ENCODE measurements at places on chromosomes 4 and X.

- DNase-seq, result no peak
Observed at GRCh38 chrX:87434618-87435017, 83.0 kb upstream of the KLHL4 start.

GRCh38 chr4:126991965-126992364 lies 640.8 kb upstream of the INTU start:
- peak; percentile 68 for DNase-seq

DNA sequence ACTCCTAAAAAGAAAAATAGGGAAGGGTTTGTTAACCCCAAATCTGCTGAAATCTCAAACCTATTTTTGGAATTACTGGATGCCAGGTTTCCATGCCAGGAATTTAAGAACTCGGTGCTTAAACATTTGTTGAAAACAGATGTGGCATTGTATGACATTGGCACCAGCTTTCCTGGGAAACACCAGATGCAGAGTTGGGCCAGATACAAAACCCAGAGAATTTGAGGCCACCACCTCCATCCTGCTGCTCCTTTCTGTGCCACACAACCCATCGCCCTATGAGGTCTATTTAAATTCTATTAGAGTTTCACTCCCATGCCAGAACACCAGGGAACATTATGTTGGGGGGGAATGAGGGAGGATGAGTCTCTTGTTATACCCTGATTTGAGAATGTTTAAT lies 71.7 kb downstream of the ARAP2 start:
- no peak for DNase-seq

- DNase-seq, result no peak
Observed at GRCh38 chr4:88720451-88721428, 23.1 kb upstream of the NAP1L5 start.

DNA sequence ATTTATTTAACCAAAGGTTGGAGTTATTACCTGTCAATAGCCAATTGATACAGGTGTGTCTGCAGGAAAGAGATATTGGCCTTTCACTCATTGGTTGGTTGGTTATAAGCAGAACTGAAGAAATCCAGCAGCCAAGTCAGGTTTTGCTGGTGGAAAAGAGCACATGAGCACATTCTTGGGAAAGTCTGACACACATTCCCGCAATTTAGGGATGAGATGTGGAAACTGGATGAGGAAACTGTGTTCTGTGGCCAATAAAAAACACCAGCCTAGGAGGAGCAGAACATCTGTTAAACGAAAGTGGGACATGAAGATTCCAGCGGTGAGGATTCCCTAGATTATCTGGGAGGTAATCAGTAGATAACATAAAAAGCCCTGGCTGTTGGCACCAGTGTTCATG lies 567.4 kb upstream of the CPEB2 start:
- DNase-seq, result no peak

DNA sequence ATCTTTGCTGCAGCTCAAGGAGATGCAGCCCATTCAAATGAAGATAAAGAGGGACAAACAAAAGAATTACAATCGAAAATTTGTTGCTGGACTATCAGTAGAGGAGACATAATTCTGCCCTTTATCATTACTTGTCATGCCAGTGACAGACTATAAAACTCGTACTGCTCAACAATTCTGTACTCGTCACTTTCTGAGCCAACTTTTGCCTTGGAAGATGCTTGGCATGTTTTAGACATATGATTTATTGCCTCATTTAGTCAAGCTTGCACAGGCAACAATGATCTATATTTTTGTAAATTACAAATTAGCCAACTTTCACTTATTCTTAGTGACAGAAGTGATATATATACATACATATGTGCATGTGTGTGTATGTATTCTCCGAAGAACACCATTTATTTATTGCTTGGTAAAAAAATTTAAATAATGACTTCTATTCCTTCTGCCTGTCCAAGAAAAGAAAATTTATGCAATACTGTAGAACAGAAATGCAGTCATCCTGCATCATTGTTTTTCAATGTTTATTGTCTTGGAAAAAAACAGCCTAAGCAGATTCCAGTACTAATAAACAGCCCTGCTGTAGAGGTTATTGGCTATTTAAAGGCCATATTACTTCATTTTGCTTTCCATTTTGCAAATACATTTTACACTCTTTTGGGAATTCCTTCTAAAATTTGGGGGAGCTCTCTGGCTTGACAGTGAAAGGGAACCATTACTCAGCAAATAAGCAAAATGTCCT lies 374.9 kb upstream of the GALNT7 start:
- DNase-seq, result no peak

GRCh38 chr4:7422151-7422897 lies 12.4 kb downstream of the PSAPL1 start:
- no peak for DNase-seq

DNA sequence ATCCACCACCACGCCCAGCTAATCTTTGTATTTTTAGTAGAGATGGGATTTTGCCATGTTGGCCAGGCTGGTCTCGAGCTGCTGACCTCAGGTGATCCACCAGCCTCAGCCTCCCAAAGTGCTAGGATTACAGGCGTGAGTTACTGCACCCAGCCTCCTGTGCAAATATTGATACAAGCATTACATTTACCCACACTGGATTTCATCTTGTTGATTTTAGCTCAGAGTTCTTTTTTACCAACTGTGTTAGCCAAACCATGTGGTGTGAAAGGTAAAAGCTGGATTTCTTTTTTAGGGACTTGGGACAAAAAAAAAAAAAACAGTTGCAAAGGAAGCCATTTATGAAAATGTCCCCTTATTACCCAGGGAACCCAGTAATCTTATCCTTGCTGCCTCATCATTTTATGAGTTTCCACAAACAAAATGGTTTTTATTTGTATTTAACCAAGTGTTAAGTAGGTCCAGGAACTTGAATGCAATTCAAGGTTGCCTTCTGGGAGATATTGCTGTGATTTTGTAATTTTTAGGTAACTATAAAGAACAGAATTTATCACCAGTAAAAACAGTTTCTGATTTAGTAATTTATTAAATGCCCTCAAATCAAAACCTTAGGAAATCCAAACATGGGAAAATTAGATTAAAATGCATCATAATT lies 202.5 kb downstream of the PALLD start:
- no peak for DNase-seq

DNA sequence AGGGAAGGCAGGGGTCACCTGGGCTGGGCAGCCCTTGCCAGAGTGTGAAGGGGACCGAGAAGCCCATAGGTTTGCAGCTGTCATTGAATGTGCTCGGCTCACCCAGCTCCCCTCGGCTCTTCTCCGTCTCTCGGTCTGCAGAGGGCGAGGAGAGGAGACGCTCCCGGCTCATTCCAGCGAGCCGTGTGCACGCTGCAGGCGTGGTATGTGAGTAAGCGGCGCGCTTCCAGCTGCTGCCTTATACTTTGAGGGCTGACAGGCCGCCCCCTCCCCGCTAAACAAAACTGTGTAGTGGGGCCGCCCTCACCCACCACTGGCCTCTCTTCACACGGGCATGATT lies 23.0 kb upstream of the BCORL1 start:
- DNase-seq, result no peak

GRCh38 chr4:119774840-119775239 lies 146.2 kb upstream of the PDE5A start:
- DNase-seq, result no peak

DNA sequence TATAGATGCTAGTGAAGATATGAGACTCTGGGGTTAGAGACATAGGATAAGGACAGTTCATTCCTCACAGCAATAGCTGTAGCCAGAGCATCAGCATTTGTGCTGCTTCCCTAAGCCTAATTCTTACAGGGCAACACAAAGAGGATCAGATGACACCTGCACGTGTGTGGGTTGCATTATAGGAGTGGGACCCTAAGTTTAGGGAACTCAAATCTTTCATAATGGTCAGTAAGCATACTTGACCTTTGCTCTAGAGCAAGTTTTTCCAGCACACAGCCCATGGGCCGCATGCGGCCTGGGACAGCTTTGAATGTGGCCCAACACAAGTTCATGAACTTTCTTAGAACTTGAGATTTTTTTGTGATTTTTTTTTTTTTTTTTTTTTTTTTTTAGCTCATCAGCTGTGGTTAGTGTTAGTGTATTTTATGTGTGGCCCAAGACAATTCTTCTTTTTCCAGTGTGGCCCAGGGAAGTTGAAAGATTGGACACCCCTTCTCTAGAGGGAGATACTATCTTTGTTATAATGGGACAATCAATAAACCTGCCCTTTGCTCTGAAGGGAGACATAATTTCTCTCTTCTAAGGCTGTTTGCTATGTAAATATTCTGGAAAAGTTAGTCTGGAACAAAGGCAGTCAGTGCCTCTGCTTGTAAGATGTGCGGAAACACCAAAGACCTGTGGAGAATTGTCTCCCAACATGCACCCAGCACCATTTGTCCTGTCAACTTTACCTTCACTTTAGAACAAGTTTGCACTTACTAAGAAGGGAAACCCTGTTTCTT lies 650.2 kb downstream of the ZNF674 start:
- DNase-seq, result no peak

DNA sequence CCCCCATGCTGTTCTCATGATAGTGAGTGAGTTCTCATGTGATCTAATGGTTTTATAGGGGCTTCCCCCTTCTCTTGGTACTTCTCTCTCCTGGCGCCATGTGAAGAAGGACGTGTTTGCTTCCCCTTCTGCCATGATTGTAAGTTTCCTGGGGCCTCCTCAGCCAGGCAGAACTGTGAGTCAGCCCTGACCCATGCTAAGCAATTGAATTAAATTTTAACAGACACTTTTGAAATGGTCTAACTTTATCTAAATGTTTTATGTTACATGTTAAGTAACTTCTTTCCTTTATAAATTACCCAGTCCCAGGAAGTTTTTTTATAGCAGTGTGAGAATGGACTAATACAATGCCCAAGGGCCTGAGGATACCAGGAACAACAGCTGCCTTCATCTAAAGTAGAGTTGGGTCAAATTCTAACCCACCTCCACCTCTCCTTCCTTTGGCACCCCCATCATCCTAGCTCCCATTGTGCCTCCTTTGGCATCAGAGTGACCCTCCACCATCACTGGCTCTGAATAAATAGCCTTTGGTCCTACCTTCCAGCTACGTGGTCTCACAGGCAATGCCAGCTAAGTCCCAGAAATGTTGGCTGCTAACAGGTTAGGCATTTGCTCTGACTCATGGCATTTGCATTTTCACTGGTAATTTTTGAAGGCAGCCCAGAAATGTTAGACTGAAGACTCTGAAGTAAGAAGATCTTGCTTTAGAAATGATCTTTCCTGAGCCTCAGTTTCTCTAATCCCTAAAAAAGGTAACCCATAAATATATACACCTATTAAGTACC lies 182.1 kb downstream of the MOSPD2 start:
- DNase-seq, result no peak

- DNase-seq, result no peak
Observed at GRCh38 chr4:106582103-106582502, 213.5 kb upstream of the GIMD1 start.

GRCh38 chr4:119209077-119209476 lies 3.4 kb upstream of the USP53 start:
- no peak for DNase-seq

- DNase-seq, result no peak
Observed at GRCh38 chr4:2793586-2794485, 951 bp downstream of the SH3BP2 start.

- no peak for DNase-seq
Observed at GRCh38 chrX:139026811-139027210, 315.3 kb upstream of the FGF13 start.

GRCh38 chr4:98416844-98417243 lies 155.7 kb downstream of the RAP1GDS1 start:
- DNase-seq, result no peak

DNA sequence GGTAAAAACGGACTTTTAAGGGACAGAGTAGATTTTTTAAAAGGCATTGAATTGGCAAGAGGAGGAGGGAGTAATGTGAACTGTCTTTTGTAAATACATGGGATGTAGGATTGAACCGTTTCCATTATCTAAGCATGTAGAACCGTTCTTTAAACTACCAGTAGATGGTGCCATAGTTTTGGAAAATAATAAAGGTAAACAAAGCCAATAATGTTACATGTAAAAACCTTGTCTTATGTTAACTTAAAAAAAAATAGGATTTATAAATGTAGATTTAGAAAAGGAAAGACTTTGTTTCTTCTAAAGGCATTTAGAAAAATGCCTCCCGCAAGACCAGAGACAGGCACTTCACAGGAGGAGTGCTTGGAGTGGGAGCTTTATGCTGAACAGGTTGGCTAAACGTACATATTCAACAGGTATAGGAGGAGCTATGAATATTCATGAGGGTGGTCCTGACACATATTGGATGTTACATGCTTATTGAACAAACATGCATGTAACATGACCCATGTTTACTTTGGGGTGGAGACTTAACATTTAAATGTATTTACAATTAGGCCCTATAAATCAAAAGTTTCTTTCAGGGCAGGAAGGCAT lies 45.5 kb upstream of the FAM241A start:
- DNase-seq, result peak; percentile 56

DNA sequence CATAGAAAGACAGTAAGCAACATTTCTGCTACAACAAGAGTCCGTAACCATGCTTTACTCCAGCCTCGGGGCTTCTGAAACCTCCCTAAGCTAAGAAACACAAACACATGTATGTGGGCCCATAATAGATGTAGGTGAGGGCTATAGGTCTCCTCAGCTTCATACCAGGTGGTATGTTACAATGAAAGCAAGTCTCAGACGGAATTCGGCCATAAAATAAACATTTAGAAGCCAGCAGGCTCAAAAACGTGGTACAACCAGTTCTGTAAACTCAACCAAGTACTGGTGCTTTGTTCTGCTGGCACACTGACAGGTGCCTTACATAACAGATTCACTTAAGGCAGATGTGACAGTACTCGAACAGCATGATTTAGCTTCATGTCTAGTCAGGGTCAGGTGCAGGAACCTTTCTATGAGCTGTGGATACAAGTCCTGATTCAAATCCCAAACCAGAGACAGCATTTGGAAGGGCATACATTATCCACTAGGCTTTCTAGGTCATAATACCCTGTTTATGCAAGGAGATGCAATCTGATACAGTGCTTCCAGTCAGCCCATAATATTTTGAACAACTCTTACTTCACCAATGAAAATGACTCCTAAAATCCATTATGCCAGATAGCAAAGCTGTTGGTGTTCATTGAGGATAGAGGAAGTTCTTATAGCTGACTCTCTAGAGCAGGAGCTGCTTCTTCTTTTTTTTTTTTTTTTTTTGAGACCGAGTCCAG lies 113.8 kb upstream of the ENPP6 start:
- peak; percentile 10 for DNase-seq

- no peak for DNase-seq
Observed at GRCh38 chr4:81605271-81605670, 133.6 kb upstream of the RASGEF1B start.

DNA sequence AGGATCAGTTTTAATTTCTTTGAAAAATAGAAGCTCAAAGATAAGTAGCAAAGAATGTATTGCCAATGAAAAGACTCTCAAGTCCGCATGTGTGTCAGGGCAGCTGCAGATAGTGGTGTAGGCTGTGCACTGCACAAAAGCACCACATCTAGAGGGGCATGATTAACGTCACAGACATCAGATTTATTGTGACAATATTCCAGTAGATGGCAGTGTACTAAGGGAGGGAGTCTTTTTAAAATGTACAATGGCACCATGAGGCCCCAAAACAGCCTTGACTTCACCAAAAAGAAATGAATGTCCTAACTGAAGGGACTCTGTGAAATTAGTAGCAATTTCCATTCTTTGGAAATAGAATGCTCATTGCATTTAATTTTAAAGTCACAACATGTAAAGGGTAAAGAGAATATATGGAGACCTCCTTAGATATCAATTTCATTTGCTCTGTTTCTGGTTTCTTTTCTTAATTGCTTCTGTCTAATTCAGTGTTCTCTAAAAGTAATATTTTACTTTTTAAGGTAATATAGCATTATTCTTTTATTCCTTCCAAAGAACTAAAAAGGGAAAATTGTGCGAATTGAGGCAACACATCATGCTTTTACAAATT lies 98.4 kb downstream of the ZNF827 start:
- peak; percentile 73 for DNase-seq
